ENCODE measurements at places on chromosomes 2 and 18.

DNA sequence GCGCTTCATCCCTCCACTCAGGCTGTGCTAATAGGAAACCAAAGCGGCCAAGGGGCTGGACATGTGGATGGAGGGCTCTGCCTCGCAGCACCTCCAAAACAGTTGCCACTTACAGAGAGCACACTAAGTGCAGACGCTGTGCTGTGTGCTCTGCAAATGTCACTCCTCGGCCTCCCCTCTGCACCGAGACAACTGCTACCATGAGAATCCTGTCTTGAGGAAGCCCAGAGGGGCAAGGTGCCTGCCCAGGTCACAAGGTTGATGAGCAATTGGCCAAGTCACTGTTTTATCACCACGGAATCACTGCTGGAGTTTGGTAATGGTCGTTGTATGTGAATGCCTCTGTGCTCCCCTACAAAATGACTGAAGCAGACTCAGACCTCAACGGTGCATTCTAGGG, 132.2 kb downstream of the SEPTIN10 start:
- DNase-seq = no peak

DNA sequence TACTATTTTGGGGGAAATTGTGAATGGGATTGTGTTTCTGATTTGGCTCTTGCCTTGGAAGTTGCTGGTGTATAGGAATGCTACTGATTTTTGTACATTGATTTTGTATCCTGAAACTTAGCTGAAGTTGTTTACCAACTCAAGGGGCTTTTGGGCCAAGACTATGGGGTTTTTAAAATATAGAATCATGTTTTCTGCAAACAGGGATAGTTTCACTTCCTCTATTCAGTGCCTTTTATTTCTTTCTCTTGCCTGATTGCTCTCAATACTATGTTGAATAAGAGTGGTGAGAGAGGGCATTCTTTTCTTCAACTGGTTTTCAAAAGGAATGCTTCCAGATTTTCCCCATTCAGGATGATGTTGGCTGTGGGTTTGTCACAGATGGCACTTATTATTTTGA, 1383.8 kb upstream of the ACVR2A start:
- DNase-seq = no peak

- no peak for DNase-seq
Measured at GRCh38 chr2:180694445-180695421, 285.7 kb upstream of the UBE2E3 start.

DNA sequence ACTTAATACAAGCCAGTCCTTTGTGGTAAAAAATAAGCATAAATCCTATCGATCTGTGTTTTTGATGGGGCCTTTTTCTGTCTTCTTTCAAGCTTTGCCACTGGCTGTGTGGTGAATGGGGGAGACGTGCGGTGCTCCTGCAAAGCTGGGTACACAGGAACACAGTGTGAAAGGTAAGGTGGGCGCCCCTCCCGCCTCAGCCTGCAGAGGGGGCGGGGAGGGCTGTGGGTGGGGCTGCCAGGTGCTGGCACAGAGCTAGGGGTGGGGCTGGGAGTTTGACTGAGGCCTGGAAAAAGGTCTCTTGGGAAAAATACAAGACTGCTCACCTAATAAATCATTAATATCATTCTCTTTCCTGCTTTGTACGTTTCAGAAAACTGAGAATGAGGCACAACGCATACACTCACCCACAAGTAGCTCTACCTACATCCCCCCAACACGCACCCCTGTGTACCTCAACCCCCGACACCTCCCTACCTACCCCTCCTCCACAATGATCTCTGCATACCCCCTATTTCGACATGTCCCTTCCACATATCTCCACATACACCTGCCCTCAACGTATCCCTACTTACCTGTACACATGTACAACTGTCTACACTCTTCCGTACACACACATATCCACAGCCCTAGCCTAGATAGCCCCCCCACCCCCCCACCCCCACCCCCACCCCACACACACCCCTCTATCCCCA, 129.7 kb upstream of the TTC39C start:
- no peak for DNase-seq

- no peak for DNase-seq
Measured at GRCh38 chr18:49846361-49846662, 33.0 kb upstream of the ACAA2 start.

GRCh38 chr2:73776381-73776780, 3.5 kb downstream of the DUSP11 start:
- no peak for DNase-seq

DNA sequence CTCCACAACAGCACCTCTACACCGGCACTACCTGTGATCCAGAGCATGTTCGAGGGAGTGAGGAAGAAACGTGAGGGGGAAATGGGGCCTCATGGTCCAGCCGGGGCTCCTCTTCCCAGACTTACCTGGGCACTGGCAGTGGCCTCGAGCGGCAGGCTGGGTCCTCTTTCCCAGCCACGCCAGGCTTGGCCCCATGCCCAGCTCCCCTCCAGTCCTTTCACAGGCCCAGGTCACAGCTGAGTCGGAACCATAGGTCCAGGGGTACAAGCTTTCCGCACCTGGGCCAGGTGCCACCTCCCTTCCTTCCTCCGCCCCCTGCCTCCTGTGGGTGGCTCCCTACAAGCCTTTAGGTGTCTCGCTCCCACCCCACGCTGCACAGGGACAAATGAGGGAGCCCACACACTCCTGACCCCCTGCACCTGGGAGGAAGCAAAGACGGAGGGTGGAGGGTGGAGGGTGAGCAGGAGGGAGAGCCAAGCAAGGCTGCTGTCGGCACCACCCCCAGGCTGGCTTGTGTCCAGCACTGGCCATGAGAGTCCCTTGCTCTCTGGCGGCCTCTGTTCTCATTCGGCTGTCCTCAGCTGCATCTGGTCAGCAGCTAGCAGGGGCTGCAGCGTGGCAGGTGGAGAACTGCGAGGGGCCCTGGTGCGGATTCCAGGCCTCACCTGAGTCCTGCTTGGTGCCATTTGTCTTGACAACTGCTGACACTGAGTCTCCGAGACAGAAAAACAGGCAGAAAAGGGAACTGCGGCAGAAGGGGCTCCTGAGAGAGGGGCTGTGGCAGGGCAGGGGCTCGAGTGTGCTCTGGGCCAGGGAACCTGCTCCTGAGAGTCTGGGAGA, 26.8 kb downstream of the ADRA2B start:
- no peak for DNase-seq

GRCh38 chr2:182368996-182369395, 57.8 kb downstream of the PDE1A start:
- DNase-seq = no peak

- no peak for DNase-seq
Measured at GRCh38 chr2:151067658-151068369, 193.8 kb downstream of the RBM43 start.

DNA sequence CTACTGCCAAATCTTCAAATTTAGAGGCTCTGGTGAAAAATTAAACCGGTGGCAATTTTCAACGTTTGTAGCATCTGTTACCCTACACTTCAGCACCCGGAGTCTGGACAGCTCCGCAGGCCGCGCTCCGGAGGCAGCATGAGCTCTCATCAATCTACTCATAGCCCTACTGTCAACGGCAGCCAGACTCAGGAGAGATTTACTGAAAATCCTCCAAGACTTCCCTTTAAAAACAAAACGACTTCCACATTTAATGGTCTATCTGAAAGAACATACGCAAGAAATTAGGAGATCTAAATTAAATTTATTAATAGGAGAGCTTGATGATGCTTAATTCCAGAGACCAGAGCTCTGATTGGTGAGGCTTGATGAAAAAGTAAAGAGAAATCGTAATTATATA, 970 bp upstream of the ADCYAP1 start:
- DNase-seq = no peak

- DNase-seq = no peak
Measured at GRCh38 chr18:63074981-63075404, 244.6 kb downstream of the BCL2 start.

DNA sequence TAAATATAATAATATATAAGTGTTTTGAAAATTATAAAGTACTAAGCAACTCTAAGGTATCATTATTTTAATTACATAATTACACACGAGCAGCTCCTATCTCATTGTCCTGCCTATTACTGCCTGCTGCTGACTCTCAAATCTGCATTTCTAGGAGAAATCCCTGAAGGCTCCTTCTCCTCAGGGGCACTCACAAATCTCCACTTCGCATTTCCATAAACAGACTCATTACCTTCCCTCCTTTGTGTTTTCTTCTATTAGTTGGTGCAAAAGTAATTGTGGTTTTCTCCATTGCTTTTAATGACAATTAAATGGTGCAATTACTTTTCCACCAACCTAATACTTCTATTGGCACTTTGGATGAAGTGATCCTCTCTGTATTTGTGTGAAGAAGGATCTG, 135.0 kb upstream of the HNMT start:
- DNase-seq = no peak

DNA sequence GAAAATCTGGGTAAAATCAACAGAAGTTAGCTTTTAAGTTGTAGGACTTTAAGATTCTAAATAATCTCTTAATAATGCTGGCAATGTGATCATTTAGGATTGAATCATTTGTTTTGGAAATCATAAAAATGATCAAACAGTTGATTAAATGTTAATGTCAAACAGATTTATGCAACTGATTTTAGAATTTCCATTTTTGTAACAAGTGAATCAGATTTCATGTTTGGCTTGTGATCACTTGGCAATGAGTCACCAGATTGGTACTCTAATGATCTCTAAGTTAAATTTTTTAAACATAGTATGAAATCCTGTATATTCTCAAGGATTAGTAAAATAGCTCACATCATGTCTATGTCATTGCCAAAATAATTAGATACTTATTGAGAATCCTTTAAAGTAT, 50.1 kb upstream of the UNC80 start:
- no peak for DNase-seq

DNA sequence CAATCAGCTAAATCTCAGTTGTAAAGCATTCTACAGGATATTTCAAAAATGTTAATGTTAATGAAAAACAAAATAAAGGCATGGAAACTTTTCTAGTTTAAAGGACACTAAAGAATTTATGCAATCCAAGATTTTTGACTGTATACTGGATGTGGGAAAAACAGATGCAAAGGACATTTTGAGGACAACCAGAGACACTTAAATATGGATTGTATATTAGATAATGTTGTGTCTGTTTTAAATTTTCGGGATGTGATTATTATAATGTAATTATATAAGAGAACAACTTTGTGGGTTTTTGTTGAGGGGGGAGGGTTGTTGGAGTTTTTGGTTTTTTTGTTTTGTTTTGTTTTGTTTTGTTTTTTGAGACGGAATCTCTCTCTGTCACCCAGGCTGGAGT, 30.9 kb downstream of the PSMA8 start:
- DNase-seq = no peak

GRCh38 chr2:23916727-23917405, 10.1 kb downstream of the ATAD2B start:
- DNase-seq = no peak

DNA sequence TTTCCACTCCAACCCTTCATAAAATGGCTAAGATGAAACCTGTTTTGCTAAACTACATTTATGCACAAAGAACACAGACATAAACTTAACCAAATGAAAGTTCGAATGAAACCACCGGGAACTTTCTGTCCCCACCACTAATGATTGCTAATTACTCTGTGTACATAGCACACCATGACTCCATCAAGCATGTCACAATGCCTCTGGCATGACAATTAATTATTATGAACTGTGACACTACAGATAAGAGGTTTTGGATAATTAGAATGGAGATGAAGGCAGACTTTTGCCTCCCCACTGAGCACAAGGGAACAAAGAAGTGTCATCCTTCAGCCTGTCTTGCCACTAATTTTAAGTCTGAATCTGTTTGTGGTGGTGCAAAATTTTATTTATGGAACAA, 1.5 kb downstream of the DAPL1 start:
- DNase-seq = no peak

DNA sequence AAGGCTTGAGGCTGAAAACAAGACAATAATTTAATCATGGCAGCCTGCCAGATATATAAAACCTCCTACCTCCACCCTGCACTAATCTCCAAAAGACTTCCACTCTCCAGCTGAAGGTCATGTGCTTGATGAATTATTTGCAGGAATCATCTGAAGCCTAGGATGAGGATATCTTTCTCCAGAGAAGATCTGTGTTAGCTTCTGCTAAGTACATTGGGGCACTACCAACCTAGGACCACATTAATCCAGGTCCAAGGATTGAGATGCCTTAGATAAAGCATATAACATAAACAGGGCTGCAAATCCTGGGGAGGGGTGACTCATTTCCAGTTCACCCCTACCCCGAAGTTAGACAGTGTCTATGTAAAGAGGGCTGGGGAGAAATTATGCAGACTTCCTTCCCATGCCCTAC, 80.5 kb upstream of the FRZB start:
- DNase-seq = no peak

DNA sequence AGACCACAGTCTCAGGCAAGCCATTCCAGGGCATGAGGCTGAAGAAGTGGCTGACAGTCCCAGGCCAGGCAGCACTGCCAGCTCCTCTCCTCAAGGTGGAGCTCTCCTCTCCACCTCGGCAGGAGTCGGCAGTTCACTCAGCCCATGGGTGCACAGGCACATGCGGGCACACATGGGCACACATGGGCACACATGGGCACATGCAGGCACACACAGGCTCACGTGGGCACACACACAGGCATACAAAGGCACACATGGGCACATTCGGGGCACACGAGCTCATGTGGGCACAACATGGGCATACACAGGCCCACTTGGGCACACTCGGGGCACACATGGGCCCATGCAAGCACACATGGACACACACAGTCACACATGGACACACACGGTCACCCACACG, 65.3 kb upstream of the TAF1B start:
- DNase-seq = no peak

GRCh38 chr18:15165048-15165447, 417.1 kb downstream of the ANKRD30B start:
- DNase-seq = no peak

DNA sequence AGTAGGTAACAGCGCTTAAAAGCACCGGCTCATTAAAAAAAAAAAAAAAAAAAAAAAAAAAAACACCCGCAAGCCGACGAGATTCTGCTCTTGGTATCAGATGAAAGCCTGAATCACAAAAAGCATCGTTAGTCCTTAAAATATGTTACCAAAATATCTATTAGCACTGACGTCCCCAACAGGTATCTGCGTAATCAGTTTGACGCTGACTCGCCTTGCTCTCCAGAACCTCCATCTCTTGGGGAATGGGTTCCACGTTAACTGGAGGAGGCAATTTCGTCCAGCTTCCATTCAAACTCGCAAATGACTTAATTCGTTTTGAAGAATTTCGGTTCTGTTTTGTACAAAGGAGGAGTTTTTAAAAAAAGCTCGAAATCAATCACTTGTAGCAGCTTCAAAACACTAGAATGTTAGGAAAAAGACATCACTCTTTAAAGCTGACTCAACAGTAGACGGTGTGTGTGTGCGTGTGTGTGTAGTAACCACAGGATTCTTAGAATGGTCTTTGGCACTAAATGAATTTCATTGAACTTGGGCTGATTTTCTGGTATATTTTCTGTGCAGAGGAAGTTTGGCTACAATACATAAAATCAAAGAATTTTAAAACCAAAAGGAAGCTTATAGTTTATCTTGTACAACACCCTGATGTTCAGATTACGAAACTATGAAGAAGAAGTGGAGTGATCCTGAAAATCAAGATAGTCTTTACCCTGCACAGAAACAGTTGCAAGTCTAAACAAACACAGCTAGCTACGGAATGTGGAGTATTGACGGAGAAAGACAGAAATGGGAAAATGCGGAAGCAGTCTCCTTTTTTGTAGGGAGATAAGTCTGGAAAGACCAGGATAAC, 1.1 kb upstream of the PGAP1 start:
- DNase-seq = peak; percentile 14

- no peak for DNase-seq
Measured at GRCh38 chr18:57427429-57428201, 7.6 kb upstream of the ONECUT2 start.

- DNase-seq = no peak
Measured at GRCh38 chr2:70420143-70420542, 118.3 kb upstream of the FAM136A start.

All from activated CD4-positive, CD25-positive, alpha-beta regulatory T cell treated with anti-CD3 and anti-CD28 coated beads, Interleukin-2, amount 50 U/mL, for 16 hours (primary cell).